Stimulated activated naive CD4-positive, alpha-beta T cell (primary cell): ENCODE measurements at places on chromosomes 5 and 9.
A peak's percentile ranks its signal among the peaks of the same experiment; 100 is the strongest.

DNA sequence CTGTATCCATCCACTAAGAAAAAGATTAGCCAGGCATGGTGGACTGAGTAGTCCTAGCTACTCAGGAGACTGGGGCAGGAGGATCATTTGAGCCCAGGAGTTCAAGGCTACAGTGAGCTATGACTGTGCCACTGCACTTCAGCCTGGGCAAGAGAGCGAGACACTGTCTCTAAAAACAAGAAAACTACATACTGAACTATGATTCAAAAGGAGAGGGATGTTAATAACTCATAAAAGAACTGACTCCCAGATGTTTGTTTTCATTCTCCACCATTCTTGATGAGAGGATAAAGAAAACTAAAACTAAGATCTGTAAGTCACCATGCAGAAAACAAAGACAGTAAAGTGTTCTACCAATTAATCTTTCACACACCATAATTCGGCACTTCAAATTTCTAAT is 53.5 kb downstream of the AUH start:
- no peak for DNase-seq

DNA sequence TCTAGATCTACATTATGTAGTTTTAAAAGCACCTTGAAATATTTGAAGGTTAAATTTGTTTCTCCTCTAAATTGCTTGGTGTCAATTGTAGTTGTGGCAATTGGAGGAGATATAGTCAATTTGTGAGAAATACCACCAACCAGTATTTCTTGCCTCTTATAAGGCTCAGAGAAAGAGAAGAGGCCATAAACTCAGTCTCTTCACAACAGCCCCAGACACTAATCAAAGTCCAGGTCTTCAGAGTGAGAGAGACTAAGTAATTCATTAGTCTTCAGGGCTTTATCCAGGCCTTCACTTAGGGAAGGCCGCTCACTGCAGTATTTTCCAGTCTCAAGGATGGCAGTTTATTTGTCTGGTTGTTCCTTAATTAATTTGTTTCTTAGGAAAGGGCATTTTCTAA is 168.0 kb upstream of the RGMB start:
- DNase-seq, result no peak

- no peak for DNase-seq
Measured at GRCh38 chr9:99447951-99448350, 225.9 kb downstream of the SEC61B start.

DNA sequence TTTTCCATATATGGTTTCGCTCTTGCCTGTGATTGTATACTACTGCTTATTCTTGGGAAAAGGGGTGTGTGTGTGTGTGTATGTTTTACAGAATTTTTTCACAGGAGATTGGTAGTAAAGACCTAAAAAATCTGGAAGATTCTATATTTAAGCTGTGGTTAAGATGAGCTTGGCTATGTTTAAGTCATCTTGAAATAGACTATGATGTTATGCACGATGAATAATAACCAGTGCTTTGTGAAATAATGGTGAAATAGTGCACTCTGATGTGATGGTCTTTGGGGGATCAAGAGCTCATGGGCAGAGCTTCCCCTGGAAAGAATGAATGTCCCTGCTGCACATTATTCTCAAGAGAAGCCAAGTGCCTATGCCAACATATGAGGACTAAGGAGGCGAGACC is 301.0 kb downstream of the ACTL7B start:
- no peak for DNase-seq

GRCh38 chr5:138339464-138339863 is 1.4 kb downstream of the FAM53C start:
- no peak for DNase-seq

GRCh38 chr5:107501965-107502675 is 168.6 kb downstream of the EFNA5 start:
- DNase-seq, result no peak

GRCh38 chr5:57094753-57095683 is 78.8 kb upstream of the GPBP1 start:
- no peak for DNase-seq

GRCh38 chr5:41246376-41246775 is 33.0 kb upstream of the C6 start:
- no peak for DNase-seq

DNA sequence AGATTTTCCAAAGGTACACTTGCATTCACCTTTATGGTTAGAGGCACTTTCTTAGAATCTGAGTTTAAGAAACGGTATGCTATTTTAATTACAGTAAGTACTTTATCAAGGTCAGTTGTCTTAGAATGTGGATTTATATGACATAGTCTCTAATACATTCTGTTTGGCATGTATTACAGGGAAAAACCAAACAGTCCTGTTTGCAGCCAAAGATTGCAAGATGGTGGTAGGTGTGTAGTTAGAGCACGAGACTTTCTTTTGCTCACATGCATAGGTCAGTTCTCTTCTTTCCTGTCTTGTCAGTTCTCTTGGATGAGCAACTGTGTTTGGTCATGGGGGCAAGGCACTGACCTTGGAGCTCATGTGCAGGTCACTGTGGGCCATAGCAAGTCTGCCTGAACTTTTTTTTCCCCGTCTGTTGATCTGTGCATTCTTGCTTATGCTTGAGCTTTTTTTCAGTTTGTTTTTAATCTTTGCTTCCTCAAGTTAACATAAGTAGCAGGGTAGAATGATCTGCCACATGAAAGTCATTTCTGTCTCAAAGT is 20.6 kb downstream of the ZSWIM6 start:
- no peak for DNase-seq

DNA sequence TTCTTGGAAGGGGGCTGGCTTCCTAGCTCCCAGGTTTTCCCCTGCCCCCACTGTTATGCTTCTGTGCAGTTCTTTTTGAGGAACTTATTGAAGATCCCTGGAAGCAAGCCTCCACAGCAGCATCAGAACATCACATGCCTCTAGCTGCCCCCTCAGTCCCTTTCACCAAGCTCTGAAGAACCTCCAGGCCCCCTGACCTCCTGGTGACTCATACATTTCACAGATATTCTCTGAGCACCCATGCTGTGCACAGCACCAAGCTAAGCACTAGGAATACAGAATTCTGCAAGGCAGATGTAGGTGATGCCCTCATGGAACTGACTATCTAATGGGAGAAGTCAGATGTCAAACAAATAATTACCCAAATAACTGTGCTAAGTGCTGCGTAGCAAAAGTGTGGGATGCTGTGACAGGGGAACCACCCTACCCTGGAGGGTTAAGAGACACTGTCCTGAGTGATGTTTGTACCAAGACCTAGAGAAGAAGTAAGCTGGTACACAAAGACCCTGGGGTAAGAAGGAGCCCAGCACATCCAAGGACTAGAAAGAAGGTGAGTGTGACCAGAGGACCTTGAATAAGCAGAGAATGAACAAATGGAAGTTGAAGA is 213.7 kb upstream of the NR4A3 start:
- DNase-seq, result no peak

GRCh38 chr5:58699762-58700118 is 116.9 kb downstream of the RAB3C start:
- DNase-seq, result no peak

GRCh38 chr5:87081511-87082372 is 185.9 kb upstream of the RASA1 start:
- DNase-seq, result peak; percentile 12

DNA sequence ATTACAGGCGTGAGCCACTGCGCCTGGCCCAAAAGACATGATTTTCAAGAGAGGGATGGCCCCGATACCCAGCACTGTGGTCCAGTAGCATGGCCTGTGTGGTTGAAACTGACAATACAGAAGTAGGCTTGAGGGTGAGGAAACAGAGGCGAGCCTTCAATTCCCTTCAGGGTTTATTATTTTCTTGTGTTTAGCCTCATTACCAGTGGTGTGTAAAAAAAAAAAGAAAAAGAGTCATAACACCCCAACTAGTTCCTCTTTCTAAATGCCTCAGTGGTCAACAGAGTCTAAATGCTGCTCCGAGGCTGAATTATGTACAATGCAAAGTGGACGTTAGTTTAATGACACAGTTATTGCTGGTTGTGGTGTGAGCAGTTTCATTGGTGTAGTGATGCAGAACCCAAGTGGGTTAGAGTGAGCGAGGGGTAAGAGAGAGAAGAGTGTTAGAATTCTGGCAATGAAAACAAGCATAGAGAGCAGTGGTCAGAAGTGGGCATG is 58.8 kb downstream of the SNX30 start:
- no peak for DNase-seq

DNA sequence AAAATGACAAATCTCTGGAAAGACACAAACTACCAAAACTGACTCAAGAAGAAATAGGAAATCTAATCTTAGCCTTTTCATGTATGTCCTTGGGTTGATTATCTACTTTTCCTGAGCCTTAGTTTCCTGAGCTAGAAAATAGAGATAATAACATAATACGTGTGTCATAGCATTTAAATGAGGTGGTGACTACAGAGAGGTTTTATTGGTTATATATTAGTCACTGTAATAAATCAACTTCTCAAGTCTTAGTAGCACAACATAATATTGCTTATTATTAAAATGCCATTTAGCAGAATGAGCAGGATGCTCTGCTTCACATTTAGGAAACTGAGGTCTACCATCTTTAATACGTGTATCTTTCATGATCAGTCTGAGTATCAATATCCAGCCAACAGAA is 7.1 kb upstream of the PJA2 start:
- DNase-seq, result no peak

- no peak for DNase-seq
Measured at GRCh38 chr9:120694559-120694958, 19.7 kb downstream of the MEGF9 start.

- no peak for DNase-seq
Measured at GRCh38 chr9:133786907-133787753, 49.0 kb upstream of the SARDH start.

GRCh38 chr5:139468421-139468931 is 2.3 kb upstream of the SMIM33 start:
- DNase-seq, result no peak

GRCh38 chr9:133850937-133851336 is 112.8 kb upstream of the SARDH start:
- no peak for DNase-seq

DNA sequence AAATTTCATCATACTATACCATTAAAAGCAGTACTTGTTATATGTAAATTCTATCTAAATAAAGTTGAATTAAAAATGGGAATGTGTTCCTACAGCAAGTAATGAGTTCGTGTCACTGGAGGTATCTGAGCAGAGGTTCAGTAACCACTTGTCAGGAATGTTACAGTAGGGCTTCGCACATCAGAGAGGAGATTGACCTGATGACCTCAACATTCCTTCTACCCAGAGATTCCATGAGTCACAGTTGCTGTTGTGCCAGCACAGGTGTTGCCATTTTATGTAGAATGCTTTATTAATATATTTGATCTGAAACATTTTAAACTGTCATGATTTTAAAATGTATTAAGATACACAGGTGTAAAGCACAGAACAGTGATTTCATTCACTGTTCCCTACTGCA is 60.3 kb downstream of the STX17 start:
- no peak for DNase-seq

DNA sequence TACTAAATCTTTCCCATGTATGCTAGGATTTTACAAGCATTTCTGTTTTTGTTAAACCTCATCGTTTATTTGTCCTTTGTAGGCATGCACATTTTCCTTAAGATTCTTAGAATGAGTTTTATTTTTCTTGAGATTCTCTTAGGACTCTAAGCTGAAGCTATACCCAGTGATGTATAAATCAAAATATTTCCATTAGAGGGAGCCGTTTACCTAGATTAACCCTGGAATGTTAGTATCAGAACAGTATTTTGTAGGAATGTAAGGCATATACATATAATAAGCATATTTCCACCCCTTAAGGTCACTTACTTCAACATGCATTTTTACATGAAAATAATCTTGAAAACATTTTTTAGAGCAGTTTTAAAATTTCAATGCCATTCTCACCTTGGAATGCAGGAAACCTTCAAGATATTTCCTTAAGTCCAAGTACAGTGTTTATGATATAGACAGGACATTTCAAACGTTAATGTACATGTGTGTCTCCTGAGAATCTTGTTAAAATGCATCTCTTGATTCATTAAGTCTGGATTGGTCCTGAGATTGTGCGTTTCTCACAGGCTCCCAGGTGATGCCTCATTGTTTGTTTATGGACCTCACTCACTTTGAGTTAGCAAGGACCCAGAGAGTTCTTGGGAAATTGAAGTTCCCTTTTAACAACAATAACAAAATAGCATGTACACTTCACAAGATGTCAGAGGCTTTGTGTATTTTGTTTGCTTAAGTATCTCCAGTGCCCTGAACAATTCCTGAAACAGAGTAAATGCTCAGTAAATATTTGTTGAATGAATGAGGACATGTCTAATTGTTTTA is 34.9 kb upstream of the FCHO2 start:
- no peak for DNase-seq

- DNase-seq, result no peak
Measured at GRCh38 chr5:122978068-122978467, 58.5 kb downstream of the PPIC start.

DNA sequence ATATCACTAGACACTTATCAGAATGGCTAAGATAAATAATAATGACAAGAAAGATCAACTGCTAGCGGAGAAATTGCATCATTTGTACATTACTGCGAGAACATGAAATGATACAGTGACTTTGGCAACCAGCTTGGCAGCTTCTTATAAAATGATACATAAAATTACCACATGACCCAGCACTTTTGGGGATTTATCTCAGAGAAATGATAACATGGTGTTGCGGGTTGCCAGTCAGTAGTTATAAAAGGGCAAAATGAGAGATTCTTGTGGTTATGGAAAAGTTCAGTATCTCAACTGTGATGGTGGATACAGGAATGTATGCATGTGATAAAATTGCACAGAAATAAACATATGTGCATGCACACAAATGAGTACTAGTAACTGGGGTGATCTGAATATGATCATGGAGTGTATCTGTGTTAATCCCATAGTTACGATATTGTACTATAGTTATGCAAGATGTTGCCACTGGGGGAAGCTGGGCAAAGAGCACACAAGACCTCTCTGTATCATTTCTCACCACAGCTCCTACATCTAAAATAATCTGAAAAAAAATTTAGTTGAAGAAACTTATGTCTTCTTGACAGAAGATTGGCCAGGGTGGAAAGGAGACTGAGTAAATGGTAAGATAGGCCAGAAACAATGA is 128.9 kb downstream of the NXNL2 start:
- no peak for DNase-seq

GRCh38 chr9:34624475-34625185 is 4.2 kb downstream of the ARID3C start:
- no peak for DNase-seq

DNA sequence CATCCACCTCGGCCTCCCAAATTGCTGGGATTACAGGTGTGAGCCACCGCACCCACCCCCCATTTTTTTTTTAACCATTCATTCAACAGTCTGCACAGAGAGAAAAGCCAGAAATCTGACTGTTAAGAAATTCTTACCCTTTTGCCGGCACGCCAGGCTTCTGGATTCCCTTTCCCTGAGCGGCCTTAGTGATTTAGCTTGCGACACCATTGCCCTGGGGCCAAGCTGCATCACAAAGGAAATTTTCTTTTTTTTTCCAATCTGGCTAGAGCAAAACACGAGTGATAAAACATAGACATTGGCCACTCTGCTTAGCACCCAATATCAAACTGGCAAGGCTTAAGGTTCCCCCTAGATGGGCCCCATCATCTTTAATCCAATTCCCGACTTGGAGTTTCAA is 21.2 kb upstream of the ATOSB start:
- no peak for DNase-seq

DNA sequence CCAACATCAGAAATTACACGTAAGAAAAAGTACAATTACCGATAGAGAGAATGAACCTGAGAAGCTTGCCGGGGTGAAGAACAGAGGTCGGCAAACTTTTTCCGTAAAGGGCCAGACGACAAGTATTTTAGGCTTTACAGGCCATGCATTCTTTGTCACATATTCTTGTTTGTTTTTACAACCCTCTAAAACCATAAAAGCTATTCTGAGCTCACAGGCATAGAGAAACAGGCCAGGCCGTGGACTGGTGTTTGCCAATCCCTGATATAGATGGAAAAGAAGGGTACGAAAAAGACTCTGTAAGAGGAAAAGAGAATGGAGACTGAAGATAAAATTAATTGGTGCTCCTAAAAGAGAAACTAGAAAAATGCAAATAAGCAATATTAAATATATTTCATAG is 15.4 kb downstream of the SFXN1 start:
- DNase-seq, result no peak
